ENCODE measurements at places on chromosomes 1 and 21. TPM values are rescaled to one million over a fixed set of nuclear protein-coding genes. Genes with fewer than 3 reads are reported as not detected.

GRCh38 chr1:39836595-39837110 lies 46.7 kb downstream of the TRIT1 start:
- DNase-seq: no peak

DNA sequence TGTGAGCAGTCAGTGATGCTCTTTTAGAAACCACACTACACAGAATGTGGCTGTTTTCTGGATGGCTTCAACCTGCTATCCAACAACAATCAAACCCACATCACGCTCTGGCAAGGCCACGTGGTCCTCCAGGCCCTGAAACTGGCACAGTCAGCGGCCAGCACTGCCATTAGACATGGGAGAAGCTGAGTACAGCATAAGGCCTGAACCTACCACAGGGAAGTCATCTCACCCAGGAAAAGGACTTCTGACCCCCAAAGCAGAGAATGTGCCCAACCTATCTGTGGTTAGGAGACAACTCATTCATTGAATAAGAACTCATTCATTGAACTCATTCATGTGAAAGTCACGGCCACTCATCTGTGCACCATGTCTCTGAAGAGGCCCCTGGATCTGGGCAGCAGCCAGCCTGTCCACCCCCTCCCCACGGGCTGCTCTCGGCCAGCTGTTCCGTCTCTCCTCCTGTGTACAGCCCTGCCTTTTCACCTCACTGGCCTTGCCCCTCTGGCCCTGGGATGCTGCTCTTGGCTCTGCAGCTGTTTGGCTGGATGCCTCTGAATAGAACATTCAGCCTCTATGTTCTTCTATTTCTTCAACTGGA lies 41.1 kb downstream of the C1orf198 start:
- DNase-seq: peak; percentile 41

The CHRM3 gene
- not detected for total RNA-seq

GRCh38 chr1:205934788-205935187 lies 8.5 kb downstream of the SLC26A9 start:
- no peak for DNase-seq

- DNase-seq: no peak
Measured at GRCh38 chr1:184759112-184759511, 4.5 kb upstream of the EDEM3 start.

The HHAT gene
- total RNA-seq: 2.8 TPM

The ZNF678 gene
- total RNA-seq: 4.8 TPM

The TP53BP2 gene
- total RNA-seq: 35.0 TPM

DNA sequence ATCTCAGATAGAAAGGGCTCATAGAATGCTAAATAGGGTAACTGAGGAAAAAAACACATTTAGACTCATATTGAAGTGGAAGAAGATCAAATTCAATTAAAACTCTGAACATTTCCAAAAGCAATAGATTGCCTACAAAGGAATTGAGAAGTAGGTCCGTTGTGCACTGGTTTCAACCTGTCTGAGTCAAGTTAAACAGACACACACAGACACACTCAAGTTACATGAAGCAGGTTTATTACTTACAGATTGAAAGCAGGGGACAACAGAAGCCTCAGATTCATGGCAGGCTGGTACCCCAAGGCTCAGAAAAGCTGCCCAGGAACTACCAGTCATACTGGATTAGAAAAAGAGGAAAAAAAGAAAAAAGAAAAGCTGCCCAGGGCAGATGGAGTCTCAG lies 20.7 kb upstream of the S100A2 start:
- no peak for DNase-seq

- no peak for DNase-seq
Measured at GRCh38 chr1:231681006-231681405, 54.4 kb downstream of the DISC1 start.

The SPATA21 gene
- not detected for total RNA-seq

The LDLRAD1 gene
- total RNA-seq: not detected

GRCh38 chr1:240255922-240256321 lies 164.2 kb downstream of the FMN2 start:
- peak; percentile 25 for DNase-seq

DNA sequence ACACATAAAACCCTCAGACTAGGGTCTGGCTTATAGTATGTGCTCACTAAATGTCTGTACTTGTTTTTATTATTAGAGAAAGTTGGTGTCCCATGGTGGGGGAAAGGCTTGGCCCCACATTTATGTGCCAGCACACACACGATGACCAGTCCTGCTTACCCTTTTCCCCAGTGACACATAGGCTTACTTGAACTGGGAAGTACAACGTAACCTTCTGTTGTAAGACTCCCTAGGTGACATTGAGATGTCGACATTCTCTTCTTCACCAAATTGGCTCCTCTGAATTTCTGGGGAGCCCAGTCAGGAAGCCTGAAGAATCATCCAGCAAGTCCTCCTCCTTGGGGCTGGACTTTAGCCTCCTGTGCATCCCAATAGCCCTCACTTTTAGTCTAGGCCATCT lies 1.7 kb upstream of the MECR start:
- no peak for DNase-seq

DNA sequence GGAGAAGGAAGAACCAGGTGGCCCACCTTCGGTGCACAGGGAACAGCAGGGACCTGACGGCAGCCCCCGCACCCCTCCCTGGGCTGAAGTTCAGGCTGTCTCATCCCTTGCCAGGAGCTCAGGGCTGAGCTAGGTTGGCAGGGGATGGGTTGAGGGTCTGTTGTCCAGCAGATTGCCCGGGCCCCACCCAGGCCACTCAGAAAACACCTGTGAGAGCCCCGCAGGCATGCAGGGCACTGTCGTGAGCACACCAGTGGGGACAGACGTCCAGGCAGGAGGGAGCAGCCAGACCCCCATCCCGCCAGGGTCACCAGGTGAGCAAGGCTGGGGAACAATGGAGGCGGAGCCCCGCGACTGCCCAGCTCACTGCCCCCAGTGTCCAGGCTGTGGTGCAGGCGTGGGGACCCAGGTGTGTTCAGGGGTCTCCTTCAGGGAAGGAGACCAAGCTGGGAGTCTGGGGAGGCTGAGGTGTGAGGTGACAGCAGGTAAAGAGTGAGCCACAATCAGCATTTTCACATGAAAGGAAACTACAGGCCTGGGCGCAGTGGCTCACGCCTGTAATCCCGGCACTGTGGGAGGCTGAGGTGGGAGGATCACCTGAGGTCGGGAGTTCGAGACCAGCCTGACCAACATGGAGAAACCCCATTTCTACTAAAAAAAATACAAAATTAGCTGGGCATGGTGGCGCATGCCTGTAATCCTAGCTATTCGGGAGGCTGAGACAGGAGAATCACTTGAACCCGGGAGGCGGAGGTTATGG lies 9.4 kb upstream of the SAMD11 start:
- DNase-seq: no peak

The FOXO6 gene
- not detected for total RNA-seq

The ZFP69B gene
- total RNA-seq: 6.8 TPM

DNA sequence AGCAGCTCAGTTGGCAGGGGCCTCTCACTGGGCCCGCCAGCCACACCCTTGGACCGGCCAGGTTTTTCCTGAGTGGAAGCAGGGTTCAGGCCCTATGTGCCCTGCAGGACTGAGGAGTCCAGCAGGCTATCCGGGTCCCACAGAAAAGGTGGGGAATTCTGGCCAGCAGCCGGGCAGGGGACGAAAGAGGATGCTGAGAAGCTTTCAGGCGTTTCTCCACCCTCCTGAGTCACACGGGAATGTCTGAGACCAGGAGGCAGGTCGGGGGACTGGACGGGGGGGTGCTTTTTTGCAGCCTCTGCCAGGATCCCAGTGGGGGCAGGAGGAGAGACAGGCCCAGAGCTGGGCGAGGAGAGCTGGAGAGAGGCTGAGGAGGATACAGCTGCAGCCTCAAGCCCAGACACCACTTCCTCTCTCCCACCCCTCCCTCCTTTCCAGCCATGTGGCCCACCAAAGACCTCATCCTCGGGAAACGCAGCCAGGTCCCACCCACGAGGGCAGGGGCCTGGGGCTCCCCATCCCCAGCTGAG lies 105.4 kb downstream of the SPSB1 start:
- peak; percentile 62 for DNase-seq

DNA sequence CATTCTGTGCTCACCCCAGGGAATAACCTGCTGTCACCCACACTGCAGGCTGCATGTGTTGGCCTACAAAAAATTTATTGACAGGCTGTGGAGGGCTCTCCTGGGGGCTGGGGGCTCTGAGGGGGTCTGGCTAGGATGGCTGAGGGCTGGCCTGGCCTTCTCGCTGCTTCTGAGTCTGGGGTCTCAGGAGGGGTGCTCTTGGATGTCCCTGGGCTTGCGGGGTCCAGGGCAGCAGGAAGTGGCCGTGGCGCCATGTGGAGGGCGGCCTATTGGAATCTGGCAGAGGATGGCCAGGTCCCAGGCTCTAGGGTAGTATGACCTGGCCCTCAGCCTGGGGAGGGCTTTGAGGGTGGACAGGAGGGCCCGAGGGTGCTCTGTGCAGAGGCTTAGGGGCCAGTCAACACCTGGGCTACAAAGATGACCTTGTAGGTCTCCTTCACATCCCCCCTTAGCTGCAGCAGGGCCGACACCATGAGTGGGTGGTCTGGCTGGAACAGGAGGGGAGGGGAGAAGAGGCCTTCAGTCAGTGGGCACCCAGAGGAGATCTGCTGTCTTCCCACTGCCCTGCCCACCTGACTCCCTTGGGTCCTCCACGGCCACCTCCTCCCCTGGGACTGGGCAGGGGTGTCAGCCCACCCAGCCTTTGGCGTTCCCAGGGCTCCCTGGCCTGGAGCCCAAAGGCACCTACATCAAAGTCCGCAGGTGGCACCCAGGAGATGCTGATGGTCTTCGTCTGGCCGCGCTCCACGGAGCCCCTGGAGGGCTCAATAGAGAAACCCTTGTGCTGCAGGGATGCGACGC lies 3.0 kb upstream of the TMEM52 start:
- no peak for DNase-seq

- no peak for DNase-seq
Measured at GRCh38 chr1:1835546-1835945, 55.3 kb downstream of the GNB1 start.

DNA sequence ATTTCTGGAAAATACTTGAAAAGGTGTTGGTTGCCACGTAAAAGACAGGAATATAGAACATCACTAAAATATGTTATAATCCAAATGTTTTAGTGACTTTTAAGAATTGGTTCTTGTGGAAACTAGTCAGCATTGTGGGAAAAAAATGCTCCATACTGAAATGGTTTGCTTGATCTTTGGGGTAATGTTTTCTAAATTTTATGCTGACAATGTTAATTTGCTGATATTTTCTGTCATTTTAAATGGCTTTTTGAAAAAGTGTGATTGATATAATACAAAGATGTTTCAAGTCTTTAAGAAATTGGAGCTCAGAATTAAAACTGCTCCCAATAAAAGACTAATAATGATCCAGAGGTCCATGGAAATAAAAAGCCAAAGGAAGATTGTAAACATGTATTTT lies 610.9 kb downstream of the ADGRL2 start:
- DNase-seq: no peak

GRCh38 chr1:91594383-91595055 lies 93.9 kb downstream of the CDC7 start:
- DNase-seq: no peak

DNA sequence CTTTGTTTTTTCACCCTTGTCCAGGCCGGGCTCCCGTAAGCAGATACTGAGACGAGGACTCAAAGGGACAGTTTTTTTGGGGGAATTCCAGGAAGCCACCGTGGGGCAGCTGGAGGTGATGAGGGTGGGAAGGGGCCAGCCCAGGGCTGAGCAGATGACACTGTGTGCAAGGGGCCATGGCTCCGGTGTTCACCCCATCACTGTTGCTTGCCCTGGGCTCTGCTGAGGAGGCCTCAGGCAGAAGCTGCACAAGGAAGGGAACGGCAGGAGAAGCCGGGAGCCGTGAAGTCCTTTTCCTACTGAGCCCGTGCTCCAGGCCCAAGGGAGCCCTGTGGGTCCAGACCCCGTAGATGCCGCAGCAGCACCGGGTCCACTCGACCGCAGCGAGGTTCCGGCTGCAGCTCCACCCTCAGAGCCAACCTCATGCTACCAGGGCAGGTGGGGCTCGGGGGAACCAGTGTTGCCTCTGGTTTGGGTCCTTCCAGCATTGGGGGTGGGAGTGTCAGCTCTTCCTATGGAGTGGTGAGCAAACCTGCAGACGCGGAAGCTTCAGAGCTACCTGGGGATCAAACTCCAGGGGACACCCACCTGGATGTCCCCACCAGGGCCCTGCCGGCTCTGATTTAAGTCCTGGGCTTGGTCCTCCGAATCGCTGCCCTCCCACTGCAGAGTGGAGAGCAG lies 4.3 kb upstream of the CALML6 start:
- DNase-seq: no peak

The SH3D21 gene
- 1.9 TPM for total RNA-seq

The LCE3E gene
- not detected for total RNA-seq

The MIXL1 gene
- not detected for total RNA-seq

DNA sequence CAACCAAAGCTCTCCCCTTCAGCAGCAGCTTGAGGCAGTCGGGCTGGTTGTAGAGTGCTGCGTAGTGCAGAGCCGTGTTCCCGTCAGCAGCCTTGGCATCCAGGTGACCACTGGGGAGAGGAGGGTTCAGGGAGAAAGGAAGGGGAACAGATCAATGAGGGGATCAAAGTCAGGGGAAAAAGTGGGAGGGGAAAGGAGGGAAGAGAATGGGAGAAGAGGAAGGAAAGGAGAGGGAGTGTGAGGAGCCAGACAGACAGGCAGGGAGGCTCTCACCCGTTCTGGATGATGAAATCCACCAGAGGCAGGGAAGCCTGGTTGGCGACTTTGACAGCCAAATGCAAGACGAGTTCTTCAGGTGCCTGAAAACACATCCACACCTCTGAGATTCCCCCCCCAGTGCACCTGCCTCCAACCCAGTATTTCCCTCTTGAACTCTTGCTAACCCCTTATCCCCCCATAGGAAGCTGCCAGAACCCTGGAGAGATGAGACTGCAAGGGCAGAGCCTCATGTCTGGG lies 9.8 kb upstream of the TCEA3 start:
- no peak for DNase-seq

- no peak for DNase-seq
Measured at GRCh38 chr1:28507247-28507645, 1.4 kb downstream of the RCC1 start.

DNA sequence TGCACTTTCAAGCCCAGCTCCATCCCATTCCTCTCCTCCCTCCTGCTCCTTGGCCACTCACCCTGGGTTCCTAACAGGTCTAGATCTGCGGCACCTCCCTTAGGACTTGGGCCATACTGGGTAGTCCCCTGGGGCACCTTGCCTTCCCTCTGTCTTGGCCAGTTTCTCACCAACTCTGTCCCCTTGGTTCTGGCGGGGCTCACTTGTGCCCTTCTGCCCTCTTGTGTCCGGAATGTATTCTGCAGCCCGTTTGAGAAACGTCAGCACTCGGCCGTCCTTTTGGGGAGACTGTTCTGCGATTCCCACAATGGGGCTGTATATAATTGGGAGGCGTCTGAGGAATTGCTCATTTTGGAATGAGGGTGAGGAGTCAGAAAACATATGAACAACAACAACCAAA lies 162.4 kb downstream of the ZSCAN20 start:
- DNase-seq: peak; percentile 7

The C1orf87 gene
- total RNA-seq: not detected

The GRIK3 gene
- not detected for total RNA-seq

The ALDH4A1 gene
- total RNA-seq: 8.6 TPM

Measured in IMR-90 (cell line).